ENCODE measurements at places on chromosomes 16 and 17.

GRCh38 chr17:16428098-16428882, 12.9 kb downstream of the TRPV2 start:
- DNase-seq = no peak

DNA sequence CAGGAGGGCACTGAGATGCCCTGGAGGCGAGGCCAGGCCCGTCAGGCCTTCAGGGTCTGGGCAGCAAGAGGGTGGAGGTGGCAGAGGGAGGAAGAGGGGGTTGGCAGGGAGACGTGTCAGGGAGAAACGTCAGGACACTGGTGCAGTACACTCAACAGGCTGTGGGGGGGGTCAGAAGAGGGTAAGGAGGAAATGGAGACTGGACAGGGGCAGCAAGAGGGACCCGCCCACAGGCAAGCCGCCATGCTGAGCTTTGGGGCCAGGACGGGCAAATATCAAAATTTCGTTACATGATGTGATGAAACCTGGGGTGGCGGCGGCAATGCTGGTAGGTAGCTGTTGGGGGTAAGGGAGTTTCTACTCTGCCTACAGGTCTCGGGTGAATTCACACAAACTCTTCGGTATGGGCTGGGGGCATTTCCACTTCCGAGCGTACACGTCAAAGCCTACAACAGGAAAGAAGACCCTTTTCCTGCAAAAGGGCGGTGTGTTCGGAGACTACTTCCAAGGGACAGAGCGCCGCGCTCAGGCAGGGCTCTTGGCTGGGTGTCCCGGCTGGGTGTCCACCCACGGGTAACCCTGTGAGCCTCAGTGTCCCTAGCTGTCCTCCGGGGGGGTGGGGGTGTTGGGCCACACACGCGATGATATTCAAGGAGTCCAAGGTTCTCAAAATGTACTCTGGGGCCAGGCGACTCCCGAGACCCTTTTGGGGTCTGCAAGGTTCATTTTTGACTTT, 43.3 kb upstream of the ATP2A3 start:
- no peak for DNase-seq

GRCh38 chr16:86258713-86259112, 251.6 kb upstream of the FOXF1 start:
- DNase-seq = no peak

GRCh38 chr17:65473363-65473762, 88.1 kb downstream of the AXIN2 start:
- DNase-seq = no peak

GRCh38 chr17:15309236-15309635, 32.2 kb downstream of the TEKT3 start:
- DNase-seq = no peak

DNA sequence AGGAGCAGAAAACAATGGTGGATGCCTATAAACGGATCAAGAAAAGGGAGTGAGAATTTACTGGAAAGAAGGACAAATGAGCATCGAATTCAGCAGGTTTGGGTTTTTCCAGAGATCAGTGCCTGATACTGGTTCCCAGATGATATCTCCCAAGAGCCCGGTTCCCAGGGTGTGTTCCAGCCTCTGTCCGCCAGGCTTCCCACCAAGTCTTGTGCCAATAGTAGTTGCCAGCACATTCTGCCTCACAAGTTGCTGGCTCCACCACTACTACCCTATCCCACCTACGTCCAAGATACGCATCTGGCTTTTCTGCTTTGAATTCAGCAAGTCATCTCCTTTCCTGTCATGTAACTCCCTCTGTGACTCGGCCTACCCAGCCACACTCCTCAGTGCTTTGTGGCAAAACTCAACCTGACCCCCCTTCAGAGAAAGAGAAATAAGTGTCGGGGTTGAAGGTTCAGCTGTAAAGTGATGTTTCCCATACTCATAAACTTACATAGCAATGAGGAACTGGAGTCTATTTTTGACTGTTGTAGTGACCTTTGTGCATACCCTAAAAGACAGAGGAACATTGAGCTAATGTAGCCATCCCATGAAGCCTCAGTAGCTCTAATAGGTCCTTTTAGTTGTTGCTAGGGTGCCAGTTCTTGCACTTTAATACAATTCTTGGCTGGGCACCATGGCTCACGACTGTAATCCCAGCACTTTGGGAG, 277.0 kb downstream of the IRX3 start:
- DNase-seq = no peak

GRCh38 chr17:14321476-14321949, 20.6 kb downstream of the HS3ST3B1 start:
- DNase-seq = no peak

DNA sequence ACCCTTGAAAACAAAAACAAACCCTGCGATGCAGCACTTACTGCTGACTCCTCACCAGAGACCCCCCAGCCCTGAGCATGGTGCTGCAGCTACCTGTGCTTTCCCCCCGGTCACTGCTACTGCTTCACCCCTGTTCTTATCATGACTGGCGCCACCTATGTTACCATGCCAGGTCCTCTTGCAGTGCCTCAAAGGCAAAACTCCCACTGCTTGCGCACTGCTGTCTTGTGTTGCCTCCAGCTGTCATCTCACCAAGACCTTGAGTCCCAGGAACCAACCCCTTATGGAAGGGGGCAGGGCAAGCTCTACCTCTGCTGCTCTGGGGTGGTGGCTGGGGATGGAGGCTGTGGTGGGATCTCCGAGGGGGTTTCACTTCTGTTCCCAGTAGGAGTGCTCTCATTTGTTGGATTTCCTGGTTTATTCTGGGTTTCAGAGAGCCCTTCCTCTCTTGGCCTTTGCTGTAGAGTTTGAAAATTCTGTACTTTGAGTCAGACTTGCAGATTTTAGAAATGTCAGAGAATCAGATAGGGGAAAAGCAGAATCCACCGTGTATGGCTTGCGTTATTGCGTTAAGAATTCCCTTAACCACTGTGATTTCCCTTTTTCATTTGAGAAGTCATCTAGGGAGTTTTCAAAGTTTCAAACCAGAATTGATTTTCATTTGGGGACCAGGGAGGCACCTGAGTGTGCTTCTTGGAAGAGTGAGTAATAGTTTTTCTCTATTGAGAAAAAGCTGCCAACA, 96.6 kb downstream of the SPECC1 start:
- DNase-seq = no peak

DNA sequence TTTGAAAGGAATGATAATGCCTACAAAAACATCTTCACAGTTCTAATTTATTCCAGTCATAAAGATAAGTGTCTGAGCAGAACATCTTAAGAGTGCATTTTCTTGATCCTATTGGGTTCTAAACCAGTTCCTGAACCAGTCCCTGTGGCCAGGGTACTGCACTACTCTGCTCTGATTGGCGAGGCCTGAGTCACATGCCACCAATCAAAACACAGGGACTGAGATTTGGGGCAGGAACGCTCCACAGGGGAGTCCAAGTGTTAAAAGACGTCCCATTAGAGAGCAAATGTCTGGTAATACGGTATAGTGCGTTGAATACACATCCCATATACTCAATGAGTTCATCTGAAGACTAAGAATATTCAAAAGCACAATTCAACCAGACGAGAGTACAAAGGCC, 3.0 kb upstream of the NUP93 start:
- DNase-seq = no peak

DNA sequence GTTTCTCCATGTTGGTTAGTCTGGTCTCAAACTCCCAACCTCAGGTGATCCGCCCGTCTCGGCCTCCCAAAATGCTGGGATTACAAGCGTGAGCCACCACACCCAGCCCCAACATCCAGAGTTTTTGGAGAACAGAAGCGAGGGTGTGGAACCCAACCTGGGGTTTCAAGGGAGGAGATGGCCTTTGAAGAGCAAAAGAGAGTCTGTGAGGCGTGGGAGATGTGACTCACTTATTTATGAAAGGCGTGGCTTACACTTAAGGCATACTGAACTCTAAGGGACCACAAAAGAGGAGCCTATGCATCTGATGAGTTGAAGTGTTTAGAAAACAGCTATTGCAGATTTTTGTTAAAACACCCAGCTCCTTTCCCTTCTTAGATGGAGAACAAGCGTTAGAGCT, 18.9 kb downstream of the ARSG start:
- no peak for DNase-seq

DNA sequence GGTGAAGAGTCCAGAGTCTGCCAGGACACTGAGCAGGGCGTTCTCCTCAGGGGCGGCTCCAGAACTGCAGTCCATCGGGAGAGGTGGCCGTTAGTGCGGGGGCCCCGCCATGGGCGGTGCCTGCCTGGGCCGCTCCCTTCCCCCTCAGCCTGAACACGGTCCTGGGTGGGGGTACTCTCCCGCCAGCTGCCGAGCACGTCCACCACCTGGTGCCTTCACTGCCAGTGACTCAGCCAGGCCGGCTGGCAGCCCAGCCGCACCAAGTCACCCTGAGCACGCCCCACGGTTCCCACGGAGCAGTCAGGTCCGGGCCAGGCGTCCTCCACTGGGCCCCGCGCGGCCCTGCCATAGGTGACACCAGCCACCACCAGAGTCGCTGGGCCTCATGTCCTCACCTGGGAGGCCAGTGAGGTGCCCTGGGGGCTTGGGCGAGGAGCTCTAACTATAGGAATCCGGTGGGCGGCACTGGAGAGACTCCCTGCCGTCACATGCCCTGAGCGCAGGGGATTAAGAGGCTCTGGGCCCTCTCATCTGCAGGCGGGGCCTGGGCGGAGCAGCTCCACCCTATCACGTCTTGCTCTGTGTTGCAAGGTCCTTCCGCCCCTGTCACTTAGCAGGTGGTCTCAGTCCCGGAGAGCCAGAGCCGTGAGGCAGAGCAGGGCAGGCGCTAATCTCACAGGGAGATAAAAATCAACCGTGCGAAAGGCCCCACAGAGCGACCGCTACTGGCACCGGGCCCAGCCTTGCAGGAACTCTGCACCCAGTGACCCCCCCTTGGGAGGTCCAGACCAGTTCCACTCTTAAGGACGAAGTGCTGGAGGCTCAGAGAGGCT, 14.3 kb downstream of the PIEZO1 start:
- no peak for DNase-seq

DNA sequence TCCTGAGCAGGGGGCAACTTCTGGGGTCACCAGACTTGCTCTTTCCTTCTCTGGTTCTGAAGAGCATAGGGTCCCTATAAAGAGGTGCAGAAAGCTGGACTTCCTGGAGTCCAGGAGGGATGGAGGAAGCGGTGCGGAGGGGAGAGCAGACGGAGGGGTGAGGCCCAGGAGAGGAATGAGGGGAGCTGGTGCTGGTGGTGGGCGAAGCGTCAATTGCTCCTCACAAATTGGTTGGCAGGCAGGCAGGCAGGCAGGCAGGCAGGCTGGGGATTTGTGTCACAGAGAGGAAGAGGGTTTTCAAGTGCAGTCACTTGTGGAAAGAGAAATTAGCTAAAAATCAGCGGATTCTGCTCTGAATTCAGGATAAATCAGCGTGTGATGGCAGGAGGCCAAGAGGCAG, 133.7 kb upstream of the CDC42EP4 start:
- DNase-seq = no peak

GRCh38 chr17:21392266-21392665, 16.1 kb downstream of the KCNJ12 start:
- no peak for DNase-seq

DNA sequence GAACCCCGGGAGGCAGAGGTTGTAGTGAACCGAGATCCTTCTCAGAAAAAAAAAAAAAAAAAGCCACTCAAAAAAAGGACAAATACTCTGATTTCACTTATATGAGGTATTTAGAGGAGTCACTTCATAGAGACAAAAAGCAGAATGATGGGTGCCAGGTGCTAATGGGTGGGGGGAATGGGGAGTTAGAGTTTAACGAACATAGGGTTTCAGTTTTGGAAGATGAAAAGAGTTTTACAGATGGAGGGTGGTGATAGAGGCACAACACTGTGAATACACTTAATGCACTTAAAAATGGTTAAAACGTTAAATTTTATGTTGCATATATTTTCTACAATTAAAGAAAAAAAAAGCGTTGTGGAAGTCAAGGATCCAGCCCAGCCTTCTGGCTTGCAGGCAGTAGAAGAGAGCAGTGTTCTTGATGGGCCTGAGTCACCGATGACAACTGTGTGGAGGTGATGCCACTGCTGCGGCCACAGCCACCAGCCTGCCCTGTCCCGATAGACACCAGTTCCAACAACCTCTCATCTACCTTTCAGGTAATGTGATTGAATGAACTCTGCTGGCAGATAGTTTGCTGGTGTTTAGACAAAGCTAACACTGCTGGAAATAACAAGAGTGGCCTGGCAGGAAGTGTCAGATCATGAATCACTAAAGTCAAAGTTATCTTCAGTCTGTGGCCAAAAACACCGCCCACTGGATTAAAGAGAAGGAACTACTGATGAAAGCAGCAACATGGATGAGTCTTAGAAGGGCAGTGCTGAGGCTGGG, 49.9 kb upstream of the COX10 start:
- no peak for DNase-seq

DNA sequence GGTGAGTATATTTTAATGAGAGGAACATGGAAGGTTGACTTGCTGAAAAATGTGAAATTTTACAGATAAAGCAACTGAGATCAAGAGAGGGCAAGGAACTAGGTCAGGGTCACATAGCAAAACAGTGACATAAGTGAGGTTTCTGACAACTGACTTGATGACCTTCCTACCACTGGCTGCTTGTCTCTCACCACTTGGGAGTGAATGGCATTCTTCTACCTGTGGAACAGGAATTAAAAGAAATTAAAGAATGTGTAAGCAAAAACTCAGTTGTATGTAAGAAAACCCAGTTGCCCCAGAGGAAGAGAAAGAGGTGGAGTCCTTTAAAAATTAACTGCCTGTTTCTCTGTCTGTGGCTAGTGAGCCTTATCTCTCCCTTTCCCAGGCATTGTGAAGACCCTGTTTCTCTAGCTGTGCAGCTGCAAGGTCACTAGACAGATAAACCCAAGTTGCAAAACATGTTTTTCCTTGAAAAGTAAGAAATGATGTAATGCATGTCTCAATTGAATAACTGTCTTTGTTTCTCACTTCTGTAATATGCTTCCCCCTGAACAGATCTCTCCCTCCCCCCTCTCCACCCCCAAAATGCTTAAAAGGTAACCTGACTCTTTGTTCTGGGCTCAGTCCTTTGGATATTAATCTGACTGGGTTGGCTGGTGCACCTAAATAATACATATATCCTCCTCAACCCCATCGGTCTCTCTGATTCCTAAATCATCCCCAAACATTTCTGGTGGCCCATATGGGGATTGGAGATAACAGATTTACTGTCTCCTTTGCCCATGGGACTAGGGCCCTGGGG, 23.4 kb downstream of the ACSM1 start:
- no peak for DNase-seq

GRCh38 chr17:8124350-8125153, 646 bp upstream of the HES7 start:
- no peak for DNase-seq
